ENCODE measurements at places on chromosomes 16 and 17.

- DNase-seq = no peak
These were observed 806 bp downstream of the TBX21 start for GRCh38 chr17:47733674-47734410.

GRCh38 chr17:49955157-49955556 is 13.8 kb upstream of the DLX4 start:
- DNase-seq = no peak

DNA sequence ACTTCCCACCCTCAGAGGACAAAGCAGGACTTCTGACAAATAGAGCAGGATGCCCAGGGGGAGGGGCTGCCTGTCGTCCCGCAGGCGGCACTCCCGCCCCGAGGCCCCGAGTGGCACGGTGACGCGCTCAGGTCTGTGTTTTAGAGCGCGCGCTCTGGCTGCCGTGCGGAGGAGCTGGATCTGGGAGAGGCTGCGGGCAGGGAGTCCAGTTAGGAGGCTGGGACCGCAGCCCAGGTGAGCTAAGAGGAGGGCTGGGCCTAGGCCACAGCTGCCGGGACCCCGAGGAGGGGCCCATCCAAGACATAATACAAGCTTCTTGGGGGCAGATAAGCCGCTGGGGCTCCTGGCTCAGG is 6.4 kb downstream of the DOC2A start:
- no peak for DNase-seq

DNA sequence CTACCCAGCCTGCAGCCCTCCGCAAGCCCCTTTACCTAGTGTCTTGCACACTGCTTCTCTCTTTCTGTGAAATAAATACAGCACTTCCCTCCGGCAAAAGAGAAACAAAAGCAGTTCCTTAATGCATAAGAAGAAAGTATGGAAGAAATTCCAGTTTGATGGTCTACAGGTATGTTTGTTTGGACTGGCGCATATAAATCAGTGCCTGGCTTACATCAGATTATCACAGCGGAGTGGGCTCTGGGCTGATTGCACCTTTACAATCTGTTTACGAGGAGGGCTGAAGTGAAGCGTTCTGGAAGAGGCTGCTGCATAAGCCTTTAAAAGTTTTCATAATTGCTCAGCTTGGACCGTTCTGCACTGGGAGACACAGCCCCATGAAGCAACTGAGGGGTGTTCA is 153.5 kb upstream of the FOXF1 start:
- no peak for DNase-seq

GRCh38 chr17:82893779-82894178 is 54.0 kb upstream of the ZNF750 start:
- DNase-seq = no peak

DNA sequence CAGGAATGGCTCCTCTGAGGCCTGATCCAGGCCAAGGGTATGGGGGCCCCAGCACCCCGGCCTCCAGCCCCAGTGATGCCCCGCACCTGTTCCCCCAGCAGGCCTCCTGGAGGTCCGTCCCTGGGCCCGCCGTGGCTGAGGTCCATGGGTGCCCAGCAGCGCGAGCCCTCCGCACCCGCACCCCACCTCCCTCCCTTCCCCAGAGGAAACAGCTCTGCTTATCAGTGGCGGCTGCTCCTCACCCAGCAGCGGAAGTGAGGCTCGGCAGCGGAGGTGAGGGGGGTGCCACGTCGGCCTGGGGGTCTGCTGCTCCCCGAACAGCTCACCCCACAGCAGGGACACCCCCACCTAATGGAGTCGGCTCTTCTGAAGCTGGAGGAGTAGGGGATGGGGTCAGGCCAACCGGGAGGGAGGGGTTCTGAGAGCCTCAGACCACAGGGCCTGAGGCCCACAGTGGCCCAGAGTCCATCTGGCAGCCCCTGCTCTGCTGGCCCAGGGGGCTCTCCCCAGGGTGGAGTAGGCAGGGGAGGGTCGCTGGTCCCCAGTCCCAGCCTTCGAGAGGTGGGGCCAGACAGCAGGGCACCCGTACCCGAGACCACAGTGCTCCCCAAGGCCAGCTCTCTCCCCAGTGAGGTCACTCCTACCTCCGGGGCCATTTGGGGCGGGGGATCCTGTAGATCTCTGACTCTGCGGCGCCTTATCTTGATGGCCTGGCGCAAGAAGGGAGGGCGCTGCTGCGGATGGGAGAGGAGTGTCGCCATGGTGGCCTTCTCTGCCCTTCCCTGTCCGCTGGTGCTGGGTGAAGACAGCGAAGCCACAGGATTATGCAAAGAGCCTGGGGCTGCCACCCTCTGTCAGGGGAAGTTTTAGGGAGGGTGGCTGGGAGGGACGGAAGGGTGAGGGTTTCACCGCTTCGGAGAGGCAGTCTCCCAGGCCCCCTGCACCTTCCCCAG is at the start of gene UNC13D:
UNC13D (minus strand) TSS at position 828 of the 953 bp plus-strand sequence; CDS start at position 761, 67 bp downstream.
- peak; percentile 61 for DNase-seq

DNA sequence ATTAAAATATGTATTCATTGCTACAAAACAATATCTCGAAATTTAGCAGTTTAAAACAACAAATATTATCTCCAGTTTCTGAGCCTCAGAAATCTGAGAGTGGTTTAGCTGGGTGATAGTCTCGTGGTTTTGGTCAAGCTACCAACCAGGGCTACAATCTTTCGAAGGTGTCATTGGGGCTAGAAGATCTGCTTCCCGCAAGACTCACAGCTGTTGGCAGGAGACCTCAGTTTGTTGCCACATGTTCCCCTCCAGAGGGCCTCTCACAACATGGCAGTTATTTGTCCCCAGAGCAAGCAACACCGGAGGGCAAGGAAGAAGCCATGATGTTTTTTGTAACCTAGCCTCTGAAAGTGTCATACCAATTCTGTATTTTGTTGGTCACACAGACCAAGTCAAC is 12.0 kb upstream of the BCAS3 start:
- no peak for DNase-seq

DNA sequence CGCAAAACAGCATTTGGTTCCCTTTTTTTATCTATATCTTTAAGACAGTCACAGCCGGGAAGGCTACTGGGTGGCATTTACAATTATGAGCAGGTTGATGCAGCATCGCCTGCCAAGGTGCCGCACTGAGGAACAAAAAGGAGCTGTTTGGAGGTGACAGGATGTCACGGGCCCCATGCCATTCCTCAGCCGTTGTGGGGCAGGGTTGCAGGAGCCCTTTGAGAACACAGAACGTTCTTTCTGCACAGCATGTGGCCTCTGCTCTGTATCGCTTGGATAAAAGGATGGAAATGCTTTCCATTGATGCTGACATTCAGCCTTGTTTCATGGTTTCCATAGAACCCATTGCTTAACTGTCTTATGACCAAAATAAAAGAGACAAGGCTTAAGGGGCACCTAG is 141.9 kb upstream of the CDH5 start:
- DNase-seq = no peak

DNA sequence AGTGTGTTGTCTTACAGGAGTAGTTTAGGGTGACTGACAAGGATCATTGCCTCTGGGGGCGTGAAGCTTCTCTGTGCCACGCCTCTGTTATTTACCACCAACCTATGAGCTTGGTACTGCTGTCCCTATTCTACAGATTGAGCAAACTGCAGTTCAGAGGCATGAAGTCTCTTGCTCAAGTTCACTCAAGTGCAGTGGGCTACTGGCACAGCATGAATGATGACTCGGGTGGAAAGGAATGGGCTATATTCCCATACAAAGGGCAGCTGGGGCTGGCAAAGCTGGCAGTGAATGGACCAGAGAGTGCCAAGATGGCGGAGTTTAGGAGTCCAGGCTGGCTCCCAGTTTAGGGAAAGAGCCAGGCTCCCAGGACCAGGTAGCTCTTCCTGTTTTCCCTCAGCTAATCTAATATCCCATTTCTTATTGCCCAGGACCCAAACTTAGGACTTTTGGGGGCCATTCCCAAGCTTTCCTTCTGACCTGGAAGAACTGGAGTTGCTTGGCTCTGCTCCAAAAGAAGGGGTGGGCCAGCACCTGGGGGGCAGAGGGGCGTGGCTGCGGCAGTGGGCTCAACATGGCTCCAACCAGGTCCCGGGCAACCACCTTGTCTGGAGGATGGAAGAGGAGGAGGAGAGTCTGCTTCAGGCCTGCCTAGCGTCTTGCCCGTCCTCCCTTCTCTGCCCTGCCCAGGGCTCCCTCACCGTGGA is 12.9 kb downstream of the PLK1 start:
- no peak for DNase-seq

DNA sequence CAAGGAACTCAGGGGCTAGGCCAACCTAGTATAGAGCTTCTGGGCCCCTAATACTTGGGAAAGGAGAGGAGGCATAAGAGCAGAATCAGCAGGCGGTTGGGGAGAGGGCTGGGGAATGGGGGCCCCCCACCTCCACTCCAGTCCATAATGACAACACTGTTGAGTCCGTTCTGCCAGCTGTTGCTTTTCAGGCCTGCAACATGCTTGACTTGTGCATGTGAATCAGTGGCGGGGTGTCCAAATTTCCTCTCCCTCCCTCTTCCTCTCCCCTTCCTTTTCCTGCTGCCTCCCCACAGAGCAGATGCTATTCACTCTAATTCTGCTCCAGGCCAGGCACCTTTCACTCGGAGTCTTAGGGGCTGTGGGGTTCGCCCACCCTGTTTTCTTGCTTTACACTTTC is 31.7 kb downstream of the SGSM2 start:
- no peak for DNase-seq

DNA sequence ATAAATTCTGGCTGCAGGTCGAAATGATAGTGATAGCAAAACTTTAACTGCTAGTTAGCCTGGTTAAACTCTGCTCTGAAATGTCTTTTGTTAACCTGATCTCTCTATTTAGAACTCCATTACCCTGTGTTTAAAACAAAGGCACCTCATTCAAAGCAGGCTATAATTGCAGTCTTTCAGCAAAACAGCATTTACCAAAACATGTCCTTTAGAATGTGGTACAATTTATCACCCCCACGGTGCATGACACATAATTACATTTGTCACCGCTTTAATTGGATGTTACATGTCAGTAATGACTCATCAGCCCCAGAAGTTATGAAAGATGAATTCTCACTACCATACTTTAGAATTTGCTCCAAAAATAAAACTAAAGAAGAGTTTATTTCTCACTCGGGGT is 295.4 kb downstream of the TOX3 start:
- no peak for DNase-seq

- no peak for DNase-seq
These were observed 276.4 kb downstream of the SOX9 start for GRCh38 chr17:72397223-72397667.

- no peak for DNase-seq
These were observed 15.7 kb upstream of the CCL1 start for GRCh38 chr17:34378664-34379101.

DNA sequence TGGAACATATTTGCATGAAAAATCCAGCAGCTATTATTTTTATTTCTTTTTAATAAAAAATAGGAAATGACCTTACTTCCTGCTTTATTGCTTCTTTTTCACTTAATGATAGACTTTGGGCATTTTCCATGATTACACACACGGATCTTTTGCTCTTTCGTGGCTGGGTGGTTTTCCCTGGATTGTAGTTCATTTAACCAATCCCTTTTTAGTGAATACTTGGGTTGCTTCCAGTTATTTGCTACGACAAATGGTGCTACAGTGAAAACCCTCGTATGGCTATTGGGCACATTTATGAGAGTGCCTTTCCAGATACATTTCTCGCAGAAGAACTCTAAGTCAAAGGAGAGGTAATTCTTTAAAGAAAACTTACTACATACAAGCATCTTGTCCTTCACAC is 38.6 kb downstream of the FOXL1 start:
- DNase-seq = no peak

DNA sequence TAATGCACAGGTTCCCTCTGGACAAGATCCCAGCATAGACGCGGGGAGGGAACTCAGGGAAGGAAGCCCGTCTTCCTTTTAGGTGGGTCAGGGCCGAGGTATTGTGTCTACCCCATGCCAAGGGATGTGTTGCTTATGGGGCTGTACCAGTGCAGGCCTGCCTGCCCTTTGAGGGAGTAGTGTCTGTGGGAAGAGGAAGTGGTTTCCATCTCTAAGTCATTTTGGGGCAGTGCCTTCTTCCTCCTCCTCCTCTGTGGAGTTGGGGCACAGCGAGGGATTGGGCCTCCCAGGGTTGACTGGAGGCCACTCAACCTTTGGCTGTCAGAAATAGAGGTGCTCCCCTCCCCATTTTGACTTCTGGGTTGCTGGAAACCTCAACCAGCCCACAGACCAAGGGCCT is 26.5 kb downstream of the GJD3 start:
- DNase-seq = no peak

GRCh38 chr16:67430977-67431774 is at the start of gene HSD11B2:
TSS of gene HSD11B2 (plus strand) at chr16:67431121. CDS start at chr16:67431249, 128 bp downstream.
- DNase-seq = no peak

DNA sequence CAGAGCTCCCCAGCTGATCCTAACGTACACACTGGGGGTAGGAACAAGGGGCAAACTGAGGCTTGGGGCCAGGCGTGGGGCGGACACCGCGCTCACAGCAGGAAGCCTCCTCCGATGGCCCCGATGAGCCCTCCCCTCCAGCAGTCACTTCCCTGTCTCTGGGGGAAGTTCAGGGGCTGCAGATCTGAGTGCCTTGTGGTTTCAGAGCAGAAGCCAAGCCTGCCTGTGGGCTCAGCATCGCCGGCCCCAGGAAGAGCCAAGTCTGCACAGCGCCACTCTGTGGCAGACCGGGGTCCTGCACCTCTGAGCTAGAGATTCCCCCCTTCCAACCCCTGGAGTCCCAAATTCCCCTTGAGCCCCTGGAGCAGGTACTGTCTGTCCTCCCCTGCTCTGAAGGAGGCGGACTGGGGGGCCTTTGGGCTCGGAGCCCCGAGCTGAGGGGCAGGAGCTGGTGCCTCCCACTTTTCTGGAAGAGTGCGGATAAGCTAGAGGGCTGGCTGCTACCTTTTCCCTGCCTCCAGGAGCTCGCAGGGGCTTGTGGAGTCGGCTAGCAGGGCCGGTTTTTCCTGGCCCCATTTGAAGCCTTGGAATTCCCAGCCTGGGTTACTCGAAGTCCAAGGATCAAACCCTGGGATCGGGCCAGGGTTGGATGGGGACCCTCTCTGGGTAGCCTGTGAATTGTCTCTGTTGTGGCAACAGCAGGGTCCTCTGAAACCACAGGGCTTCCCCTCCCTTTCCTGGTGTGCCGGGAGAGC is 2.9 kb downstream of the GSE1 start:
- DNase-seq = peak; percentile 76

- no peak for DNase-seq
These were observed 9.0 kb downstream of the C16orf54 start for GRCh38 chr16:29736764-29737163.

GRCh38 chr17:15368600-15368999 is 27.2 kb upstream of the TEKT3 start:
- no peak for DNase-seq

DNA sequence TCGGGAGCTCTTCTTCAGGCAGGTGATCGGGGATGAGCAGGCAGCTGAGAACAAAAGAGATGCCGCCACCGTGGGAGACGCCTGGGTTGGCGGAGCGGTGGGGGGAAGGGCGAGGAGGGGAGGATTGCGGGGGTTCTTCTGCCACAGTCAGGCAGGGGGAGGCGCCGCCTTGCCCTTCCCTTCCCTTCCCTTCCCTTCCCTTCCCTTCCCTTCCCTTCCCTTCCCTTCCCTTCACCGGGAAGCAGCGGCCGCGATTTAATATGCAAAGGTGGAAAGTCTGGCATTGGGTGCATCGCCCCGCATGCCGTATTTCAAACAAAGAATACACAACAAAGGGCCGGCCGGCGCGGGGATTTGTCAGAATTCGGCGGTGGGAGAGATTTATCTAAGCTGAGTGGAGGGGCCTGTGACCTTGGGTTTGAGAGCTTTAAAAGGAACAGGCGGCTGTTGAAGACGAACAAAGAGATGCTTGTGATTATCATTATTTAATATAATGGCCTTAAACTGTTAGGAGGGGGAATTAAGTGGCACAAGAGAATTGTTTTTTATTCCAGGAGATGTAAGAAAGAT is 262.3 kb upstream of the TNRC6C start:
- DNase-seq = no peak

- DNase-seq = no peak
These were observed 32.6 kb downstream of the PLXDC1 start for GRCh38 chr17:39118674-39119419.
